NCI-H774 (cell line): ENCODE measurements at places on chromosomes 5 and 9.
A peak's percentile ranks its signal among the peaks of the same experiment; 100 is the strongest.

- DNase-seq, result no peak
Measured at GRCh38 chr9:112382501-112383364, 2.8 kb downstream of the HSDL2 start.

DNA sequence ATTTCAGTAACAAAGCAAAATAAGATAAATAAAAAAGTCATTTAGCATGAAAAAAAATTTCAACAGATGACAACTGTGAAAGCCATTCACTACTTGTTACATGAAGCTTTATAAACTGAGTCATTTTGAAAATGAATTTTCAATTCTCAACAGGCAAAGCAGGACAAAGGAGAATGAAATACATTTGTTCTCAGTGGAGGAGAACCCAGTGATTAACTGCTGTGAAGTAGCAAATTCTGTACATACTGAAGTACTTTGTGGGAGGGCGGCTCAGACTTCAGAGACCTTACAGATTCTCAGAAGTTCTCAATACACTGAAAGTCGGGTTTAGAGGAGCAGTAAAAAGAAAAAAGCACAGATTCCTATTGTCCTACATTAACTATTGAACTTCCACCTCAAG lies 21.7 kb downstream of the SKIC3 start:
- DNase-seq, result no peak

DNA sequence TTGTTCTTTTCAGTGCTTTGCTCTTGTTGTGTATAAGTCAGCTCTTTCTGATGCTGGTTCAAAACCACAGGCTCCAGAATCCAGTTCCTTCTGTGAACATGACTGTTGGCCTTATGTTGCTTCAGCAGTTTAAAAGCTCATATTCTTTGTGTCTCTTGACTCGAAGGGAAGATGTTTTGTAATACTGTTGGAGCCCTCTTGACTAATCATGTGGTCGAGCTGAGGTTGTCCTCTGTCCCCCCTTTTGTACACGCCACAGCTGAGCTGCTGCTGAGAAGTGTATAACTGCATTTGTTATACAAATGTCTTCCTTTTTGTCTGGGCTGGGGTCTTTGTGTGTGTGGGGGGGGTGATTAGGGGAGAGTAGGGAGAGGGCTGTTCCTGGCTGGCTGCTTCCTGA lies 35.8 kb downstream of the SLC36A1 start:
- no peak for DNase-seq

- DNase-seq, result no peak
Measured at GRCh38 chr9:69181908-69182353, 7.9 kb downstream of the TJP2 start.

GRCh38 chr5:68405026-68405684 lies 189.6 kb downstream of the PIK3R1 start:
- no peak for DNase-seq

DNA sequence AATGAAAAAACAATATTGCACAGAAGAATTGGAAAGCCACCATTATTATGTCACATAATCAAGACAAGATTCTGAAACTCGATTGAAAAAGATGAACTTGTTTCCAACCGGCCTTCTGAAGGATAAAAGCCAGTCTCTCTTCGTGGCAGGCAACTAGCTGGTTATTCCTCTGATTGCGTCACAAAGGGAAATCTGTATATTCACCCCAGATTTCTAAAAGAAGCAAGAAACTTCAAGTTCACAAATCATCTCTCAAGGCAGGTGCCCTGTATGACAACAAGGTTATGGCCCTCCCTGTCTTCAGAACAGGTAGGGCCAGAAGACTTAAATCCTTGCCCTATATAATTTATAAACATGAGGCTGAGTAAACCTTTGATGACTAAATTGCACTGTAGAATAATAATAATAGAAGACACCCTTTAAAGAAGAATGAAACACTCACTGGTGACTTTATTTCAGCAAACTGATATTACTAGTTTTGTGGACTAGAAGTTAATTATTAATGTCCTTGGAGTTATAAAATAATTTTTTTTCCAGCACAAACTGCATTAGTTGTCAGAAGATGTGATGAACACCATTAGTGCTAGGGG lies 2.9 kb upstream of the KLF4 start:
- DNase-seq, result no peak

- no peak for DNase-seq
Measured at GRCh38 chr5:68148096-68148495, 67.5 kb upstream of the PIK3R1 start.

GRCh38 chr5:123398058-123398733 lies 25.0 kb downstream of the CEP120 start:
- no peak for DNase-seq

DNA sequence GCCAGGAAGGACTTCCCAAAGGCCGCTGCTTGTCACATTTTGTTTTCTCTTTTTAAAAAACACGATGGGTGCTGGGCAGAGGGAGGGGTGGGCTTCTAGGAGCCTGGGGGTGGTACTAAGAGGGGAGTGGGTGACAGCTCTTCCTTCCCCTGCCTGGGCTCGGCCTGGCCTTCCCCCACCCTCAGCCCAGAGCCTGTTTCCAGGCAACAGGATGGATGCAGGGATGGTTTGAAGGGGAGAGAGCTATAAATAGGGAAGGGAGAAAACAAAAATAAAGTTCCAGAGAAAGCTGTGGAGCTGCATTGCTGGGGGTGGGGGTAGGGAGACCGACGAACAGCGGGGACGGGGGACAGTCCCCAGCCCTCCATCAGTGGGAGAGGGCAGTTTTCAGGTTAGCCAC lies 6.6 kb upstream of the GPRIN1 start:
- no peak for DNase-seq

GRCh38 chr9:97441729-97442128 lies 29.8 kb downstream of the TDRD7 start:
- no peak for DNase-seq

DNA sequence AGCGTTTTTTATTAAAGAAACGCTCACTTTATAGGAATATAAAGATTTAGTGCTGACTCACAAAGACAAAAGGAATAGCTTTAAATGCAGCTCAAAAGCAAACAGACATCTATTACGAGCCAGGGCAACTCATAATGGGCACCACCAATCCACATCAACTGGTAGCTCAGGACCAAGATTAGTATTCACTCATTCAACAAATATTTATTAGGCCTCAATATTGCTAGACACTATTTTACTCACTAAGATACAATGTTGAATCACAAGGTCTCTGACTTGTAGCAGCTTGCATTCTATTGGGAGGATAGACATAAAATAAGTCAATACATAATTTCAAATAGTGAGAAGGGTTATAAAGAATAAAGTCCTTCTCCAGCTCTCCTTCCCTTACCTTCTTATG lies 8.0 kb upstream of the MAN2A1 start:
- DNase-seq, result no peak

DNA sequence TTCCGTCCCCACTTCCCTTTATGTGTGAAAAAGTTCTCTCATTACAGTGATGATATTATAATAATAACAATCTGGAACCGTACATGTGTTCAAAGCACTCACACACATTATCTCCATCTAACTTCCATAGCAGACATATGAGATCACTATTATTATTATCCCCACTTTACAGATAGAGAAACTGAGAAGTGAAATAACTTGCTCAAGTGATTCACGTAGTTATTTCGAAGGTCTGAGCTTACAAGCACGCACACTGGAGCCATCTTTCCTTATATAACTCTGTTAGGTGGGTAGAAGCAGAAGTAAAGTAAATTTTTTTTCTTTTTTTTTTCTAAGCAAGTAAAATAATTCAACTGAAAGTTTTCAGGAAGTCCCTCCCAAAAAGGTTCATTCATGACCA lies 62.9 kb upstream of the PTGER4 start:
- no peak for DNase-seq

- no peak for DNase-seq
Measured at GRCh38 chr5:62608529-62609511, 30.2 kb downstream of the LRRC70 start.

DNA sequence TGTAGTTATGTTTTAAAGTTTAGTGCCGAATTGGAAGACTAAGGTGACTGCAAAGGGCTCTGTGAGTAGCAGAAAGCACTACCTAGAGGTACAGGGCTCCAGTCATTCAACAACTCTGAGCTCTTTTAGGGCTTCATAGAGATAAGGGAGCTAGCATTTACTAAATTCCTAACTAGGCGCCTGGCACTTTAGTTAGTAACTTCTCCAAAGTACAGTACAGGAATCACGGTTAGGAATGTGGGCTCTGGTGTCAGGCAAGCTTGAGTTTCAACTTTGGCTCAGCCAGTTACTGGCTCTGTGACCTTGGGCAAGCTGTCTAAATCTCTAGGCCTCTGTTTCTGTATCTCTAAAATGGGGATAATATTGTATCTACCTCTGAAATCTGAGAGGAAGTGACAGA lies 115.3 kb downstream of the SLIT3 start:
- no peak for DNase-seq

DNA sequence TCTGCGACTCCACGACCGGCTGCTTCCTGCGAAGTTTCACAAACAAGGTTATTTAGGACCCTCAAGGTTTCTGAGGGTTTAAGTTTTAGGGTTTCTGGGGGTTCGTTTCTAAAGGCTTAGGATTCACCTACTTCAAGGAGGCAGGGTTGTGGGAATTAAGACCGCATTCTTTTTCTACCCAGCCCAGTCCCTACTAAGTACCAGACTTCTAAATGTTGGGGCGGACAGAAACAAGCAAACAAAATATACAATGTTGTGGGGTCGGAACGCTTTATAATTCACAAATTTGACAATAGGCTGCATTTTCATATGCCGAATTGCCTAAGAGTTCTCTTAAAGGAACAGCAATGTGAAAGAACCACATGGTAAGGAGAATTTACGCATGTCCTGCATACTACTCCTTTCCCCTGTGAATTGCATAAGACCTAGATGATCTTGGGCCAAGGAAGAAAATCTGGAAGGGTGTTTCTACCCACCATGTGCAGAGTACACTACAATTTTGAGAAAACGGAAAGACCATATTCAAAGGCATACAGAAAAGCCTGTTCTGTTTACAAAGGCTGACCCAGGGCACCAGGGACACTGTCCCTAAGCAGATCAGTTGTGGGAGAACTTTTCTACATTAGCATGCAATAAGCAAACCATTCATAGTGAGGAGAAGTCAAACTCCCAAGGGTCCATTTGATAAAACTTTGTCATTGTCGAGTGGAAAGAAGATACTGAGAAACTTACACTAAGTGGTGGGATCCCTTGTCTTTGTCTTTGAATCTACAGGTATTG lies 457.3 kb downstream of the RAB3C start:
- DNase-seq, result no peak

GRCh38 chr5:138275379-138275782 lies 960 bp upstream of the GFRA3 start:
- DNase-seq, result no peak

DNA sequence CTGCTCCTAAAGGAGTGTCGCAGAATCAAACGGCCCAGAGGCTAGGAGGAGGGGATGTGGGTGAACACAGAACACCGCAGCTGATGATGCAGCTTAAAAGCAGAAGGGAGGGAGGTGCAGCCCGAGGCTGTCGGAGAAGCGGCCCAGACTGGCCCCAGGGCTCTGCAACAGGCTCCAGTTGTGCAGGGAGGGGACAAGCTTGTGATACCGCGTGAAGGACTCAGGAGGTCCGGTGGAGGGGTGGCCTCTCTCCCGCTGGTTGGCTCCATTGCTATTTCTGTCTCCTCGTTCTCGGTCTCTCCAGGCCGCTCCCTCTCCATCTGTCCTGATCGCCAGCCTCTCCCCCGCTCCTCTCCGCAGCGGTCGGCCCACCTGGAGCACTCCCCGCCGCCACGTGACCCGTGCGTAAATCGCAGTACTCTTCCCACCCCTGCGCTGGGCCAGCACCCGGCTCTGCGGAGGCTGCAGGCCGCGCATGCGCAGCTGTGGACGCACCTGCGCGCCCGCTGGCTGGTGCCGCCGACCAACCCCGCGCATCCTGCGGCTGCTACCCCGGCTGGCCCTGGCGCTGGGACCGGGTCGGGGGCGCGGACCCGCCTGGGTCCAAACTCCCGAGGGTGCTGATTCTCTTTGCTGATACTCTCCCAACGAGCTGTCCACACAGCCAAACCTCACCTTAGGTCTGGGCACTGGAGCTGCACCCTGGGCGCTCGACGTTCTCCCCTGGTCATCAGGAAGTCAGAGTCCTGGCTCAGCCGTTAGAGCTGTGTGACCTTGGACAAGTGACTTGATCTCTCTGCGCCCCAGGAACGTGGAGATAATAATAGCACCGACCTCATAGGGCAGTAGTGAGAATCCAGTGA lies 3.7 kb upstream of the STXBP1 start:
- peak; percentile 95 for DNase-seq

GRCh38 chr9:125280945-125281344 lies 19.3 kb downstream of the GAPVD1 start:
- DNase-seq, result no peak

- no peak for DNase-seq
Measured at GRCh38 chr5:143304836-143305475, 98.5 kb downstream of the NR3C1 start.

DNA sequence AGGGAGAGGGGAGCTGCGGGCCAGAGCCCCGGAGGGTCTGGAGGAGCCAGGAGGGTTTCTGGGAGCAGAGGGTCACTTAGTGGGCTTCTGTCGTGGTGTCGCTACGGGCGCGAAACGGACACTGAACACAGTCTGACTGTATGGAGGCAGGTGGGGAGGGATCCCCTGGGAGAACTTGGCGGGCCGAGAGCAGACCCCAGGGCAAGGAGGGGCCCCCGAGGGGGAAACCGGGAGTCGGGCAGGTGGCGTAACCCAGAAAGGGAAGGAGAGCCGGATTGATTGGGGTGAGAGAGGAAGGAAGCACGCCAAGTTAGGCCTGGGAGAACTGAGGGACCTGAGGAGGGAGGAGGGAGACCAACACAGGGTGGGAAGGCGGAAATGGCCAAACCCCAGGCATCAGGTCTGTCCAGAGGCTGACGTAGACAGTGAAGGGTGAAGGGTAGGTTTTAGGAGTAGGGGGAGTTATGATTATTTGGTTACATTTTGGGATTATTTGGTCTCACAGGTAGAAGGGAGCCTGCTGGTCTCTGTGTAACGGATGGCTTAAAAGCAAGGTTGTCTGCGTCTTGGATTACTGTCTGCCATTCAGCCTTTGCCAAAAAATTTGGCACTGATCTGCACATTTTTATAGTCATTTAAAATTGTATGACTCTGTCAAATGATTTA lies 3.3 kb upstream of the MSMP start:
- peak; percentile 53 for DNase-seq

DNA sequence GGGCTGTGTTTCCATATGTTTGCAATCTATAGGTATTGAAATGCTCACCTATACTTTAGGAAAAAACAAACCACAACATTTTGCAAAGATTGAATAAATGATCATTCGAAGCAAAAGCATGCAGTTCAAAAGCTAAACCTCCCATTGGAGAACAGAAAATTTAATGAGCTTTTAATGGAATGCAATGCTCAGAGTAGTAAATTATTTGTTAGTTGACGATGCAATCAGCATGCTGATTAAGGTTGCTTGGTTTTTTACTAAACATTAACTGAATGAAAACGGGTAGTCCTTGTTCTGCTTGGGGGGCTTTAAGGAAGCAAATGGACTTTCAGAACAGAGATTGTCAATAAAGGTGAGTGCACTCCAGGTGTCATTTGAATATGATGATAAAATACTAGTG lies 123.3 kb upstream of the TMEM161B start:
- DNase-seq, result no peak

DNA sequence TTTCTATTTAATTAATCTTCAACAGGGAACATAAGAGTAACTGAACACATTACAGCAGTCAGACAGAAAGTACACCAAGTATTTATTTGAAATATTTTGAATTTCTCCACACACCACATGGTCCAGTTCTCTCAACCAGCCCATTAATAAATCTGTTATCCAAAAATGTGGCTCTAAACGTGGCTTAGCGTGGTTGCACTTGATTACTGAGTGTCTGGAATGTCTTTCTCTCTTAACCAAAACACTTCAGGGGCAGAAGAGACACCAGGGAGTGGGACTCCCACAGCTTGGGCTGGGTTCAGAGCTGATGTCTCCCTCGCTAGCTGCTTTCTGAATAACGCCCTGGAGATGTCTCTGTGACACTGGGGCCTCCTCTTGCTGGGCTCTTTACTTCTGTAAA lies 52.6 kb upstream of the FANCC start:
- no peak for DNase-seq

GRCh38 chr5:139343476-139343875 lies 1.8 kb downstream of the PAIP2 start:
- no peak for DNase-seq
